Ovary (tissue), 10 donors: ENCODE measurements at places on chromosomes 2 and 18. TPM values are rescaled to one million over a fixed set of nuclear protein-coding genes. Genes with fewer than 3 reads are reported as not detected.
A peak's percentile ranks its signal among the peaks of the same experiment; 100 is the strongest.

GRCh38 chr18:13216711-13217465 lies 1.7 kb upstream of the LDLRAD4 start:
- no peaks in the 10 kb centered on the region for H3K27me3 ChIP-seq
- H3K36me3 ChIP-seq, result no peaks in the 10 kb centered on the region
- no peak overlapping the region for H3K27ac ChIP-seq

DNA sequence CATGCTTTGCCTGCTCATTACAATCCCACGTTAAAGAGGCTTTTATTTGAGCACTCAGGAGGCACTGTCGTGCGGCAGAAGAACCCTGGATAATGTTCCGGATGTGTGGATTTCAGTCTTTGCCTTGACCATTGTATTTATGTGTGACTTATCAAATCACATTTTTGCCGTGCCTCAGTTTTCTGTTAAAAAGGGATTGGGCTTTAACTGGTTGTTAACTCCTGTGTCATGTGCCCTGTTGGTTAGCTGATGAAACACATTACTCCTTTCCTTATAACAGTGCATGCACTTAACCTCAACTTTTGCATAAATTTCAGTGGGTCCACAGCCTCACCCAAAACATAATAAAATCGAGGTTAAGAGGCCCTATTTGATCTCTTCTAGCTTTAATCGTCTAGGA lies 52.7 kb downstream of the NAB1 start:
- H3K27ac ChIP-seq, result no peak overlapping the region
- no peaks in the 10 kb centered on the region for H3K27me3 ChIP-seq
- no peaks in the 10 kb centered on the region for H3K36me3 ChIP-seq
- H3K4me3 ChIP-seq, result no peak overlapping the region

DNA sequence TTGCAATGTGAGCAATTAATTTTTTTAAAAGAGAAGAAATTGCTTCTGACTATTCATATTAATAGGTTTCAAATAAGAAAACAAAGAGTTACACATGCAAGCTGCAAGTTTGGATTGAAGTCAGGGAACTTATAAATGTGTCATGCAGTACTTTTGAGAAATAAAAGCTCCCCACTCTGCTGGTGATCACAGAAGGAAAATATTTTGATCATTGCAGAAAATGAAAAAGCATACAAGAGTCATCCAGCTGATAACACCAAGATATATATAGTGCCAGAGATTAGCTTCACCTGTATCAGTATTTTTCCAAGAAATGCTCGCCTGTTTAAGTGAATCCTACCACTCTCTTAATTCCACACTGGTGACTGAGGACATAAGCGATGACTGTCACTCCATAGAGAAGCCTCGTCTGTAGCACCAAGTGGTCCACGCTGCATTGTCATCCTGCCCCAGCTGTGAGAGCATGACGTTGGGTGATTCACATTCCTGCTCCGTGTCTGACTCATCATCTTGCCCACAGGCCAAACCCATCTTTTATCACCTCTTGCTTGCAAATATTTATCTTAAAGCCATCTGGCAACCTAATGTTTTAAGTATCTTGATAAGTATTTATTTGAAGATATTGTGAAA lies 178.0 kb downstream of the ASXL3 start:
- H3K27ac ChIP-seq, result no peak overlapping the region
- no peak for DNase-seq
- H3K36me3 ChIP-seq, result no peaks in the 10 kb centered on the region
- H3K4me3 ChIP-seq, result no peak overlapping the region
- peaks cover 2% of the 10 kb centered on the region for H3K4me1 ChIP-seq

DNA sequence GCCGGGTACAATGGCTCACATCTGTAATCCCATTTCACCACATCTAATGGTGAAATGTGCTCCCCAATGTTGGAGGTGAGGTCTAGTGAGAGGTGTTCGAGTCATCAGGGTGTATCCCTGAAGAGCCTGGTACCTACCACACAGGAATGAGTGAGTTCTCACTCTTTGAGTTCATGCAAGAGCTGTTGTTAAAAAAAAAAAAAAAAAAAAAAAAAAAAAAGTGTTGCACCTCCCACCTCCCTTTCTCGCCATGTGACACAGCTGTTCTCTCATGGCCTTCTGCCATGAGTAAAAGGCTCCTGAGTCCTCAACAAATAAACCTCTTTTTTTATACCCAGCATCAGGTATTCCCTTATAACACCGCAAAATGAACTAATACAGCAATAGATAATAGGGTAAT lies 106.3 kb downstream of the C2orf74 start:
- H3K27ac ChIP-seq, result no peak overlapping the region
- no peak overlapping the region for H3K4me3 ChIP-seq
- no peaks in the 10 kb centered on the region for H3K27me3 ChIP-seq
- no peak for DNase-seq
- no peaks in the 10 kb centered on the region for H3K36me3 ChIP-seq

GRCh38 chr2:165637396-165637795 lies 156.7 kb downstream of the GALNT3 start:
- no peaks in the 10 kb centered on the region for H3K36me3 ChIP-seq
- H3K27ac ChIP-seq, result no peak overlapping the region
- DNase-seq, result no peak
- no peak overlapping the region for H3K4me3 ChIP-seq
- no peaks in the 10 kb centered on the region for H3K27me3 ChIP-seq

DNA sequence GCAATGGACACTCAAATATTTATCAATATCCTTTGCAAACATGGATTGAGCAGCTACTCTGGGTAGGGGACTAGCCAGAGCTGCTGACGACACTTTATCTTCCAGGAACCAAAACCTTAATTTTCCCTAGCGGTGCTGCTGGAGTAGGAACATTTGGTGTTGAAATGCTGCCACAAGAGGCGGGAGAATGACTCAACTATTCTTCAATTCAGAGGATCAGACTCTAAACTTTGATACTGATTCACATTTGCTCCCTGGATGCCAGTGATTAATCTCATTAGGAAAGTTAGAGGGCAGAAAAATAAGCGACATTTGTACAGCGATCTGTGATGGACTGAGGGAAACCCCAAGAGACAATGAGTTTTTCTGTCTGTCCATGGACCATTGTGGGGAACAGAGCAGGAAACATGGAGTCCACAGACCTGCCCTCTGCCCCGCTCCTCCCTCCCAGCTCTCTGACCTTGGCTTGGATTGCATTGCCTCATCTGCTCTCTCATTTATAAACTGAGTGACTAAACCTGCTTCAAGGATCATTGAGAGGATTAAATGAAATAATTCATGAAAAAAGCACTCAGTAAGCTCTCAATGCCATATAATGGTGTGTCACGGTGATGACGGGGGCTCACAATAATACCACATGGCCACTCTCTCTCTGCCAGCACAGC lies 12.6 kb upstream of the EPB41L3 start:
- H3K27ac ChIP-seq, result no peak overlapping the region
- H3K36me3 ChIP-seq, result no peaks in the 10 kb centered on the region
- DNase-seq, result no peak
- no peaks in the 10 kb centered on the region for H3K27me3 ChIP-seq

GRCh38 chr2:62216616-62217015 lies 20.7 kb downstream of the B3GNT2 start:
- peak; percentile 76 for DNase-seq
- H3K36me3 ChIP-seq, result no peaks in the 10 kb centered on the region
- no peak overlapping the region for H3K4me3 ChIP-seq
- H3K27me3 ChIP-seq, result no peaks in the 10 kb centered on the region

GRCh38 chr2:165778653-165779451 lies 15.2 kb downstream of the GALNT3 start:
- no peak for DNase-seq
- no peaks in the 10 kb centered on the region for H3K4me1 ChIP-seq
- H3K4me3 ChIP-seq, result no peak overlapping the region
- H3K27me3 ChIP-seq, result no peaks in the 10 kb centered on the region

The KCNIP3 gene
- 26.0 TPM for total RNA-seq

The AGBL5 gene
- 21.9 TPM for total RNA-seq

DNA sequence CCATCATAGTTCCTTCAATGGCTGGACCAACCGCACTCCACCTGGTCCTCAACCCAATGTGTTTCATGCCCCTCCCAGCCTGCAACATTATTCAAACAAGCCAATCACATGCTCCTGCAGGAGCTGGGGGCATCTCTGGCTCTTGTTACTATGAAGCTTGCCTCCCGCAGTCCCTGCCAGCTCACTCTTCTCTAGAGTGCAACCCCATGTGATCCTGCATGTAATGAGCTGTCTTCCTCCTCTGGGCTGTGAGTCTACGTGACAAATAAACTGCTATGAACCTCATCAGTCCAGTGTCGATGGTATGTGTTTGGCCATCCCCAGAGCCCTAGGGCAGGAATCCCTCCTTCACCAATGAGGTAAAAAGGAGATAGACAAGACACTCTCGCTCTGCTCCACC lies 15.8 kb upstream of the BOD1L2 start:
- H3K27me3 ChIP-seq, result no peaks in the 10 kb centered on the region
- no peaks in the 10 kb centered on the region for H3K36me3 ChIP-seq
- DNase-seq, result no peak
- H3K4me3 ChIP-seq, result no peak overlapping the region
- H3K4me1 ChIP-seq, result no peaks in the 10 kb centered on the region

GRCh38 chr2:173929441-173929840 lies 35.7 kb downstream of the SP3 start:
- peaks cover 11% of the 10 kb centered on the region for H3K4me1 ChIP-seq
- H3K27ac ChIP-seq, result no peak overlapping the region
- H3K27me3 ChIP-seq, result no peaks in the 10 kb centered on the region
- H3K4me3 ChIP-seq, result no peak overlapping the region

The ATP8B1 gene
- 6.0 TPM for total RNA-seq

The PRADC1 gene
- 7.7 TPM for total RNA-seq

GRCh38 chr18:77250501-77250925 lies 865 bp downstream of the GALR1 start:
- H3K27me3 ChIP-seq, result no peaks in the 10 kb centered on the region
- no peak overlapping the region for H3K4me3 ChIP-seq
- H3K4me1 ChIP-seq, result peaks cover 2% of the 10 kb centered on the region
- H3K27ac ChIP-seq, result no peak overlapping the region

The MZT2B gene
- total RNA-seq, result 271 TPM

DNA sequence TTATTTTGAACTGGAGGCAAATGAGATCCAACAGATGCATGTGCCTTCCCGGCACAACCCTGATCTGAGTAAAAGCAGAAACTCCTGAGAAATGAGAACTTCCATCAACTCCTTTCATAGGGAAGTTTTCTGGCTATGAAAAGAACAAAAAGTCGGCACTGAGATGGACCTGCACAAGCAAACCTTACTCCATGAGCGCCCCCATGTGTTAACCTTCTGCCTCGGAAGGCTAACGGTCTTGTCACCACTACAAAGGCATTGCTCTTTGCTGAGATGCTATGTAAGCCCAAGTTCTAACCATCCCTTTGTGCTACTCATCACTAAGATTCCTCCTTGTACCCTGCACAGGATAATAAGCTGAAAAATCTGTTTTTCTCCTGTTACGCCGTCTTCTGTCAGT lies 57.3 kb upstream of the SULT1C3 start:
- no peak overlapping the region for H3K4me3 ChIP-seq
- no peak overlapping the region for H3K27ac ChIP-seq
- no peaks in the 10 kb centered on the region for H3K27me3 ChIP-seq
- no peaks in the 10 kb centered on the region for H3K4me1 ChIP-seq

- H3K4me3 ChIP-seq, result no peak overlapping the region
- no peak overlapping the region for H3K27ac ChIP-seq
- no peaks in the 10 kb centered on the region for H3K4me1 ChIP-seq
Observed at GRCh38 chr18:12520442-12520992, 112.8 kb downstream of the PRELID3A start.

- H3K27ac ChIP-seq, result no peak overlapping the region
- no peaks in the 10 kb centered on the region for H3K36me3 ChIP-seq
- DNase-seq, result no peak
- H3K4me1 ChIP-seq, result peaks cover 3% of the 10 kb centered on the region
- H3K27me3 ChIP-seq, result no peaks in the 10 kb centered on the region
Observed at GRCh38 chr2:39664888-39665591, 677 bp upstream of the TMEM178A start.

GRCh38 chr2:179561702-179562101 lies 297.1 kb upstream of the SESTD1 start:
- no peak overlapping the region for H3K4me3 ChIP-seq
- DNase-seq, result no peak
- H3K36me3 ChIP-seq, result no peaks in the 10 kb centered on the region
- no peaks in the 10 kb centered on the region for H3K27me3 ChIP-seq
- no peak overlapping the region for H3K27ac ChIP-seq

DNA sequence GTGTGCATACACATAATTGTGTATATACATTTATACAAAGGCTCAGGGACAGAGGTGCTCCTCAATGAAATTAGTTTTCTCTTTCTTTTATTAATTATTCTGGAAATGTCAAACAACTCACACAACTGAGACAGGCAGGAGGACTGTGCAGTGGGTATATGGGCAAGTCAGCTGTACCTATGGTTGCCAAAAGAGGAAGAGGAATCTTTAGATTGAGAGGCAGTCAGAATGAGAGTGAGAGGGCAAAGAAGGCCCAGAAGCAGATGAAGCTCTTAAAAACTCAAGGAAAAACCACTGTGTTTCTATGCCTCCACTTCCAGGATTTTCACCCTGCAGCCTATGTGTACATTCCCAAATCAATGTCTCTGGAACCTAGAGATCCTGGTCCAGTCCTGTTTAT lies 79.1 kb downstream of the CACNB4 start:
- no peaks in the 10 kb centered on the region for H3K36me3 ChIP-seq
- H3K27ac ChIP-seq, result no peak overlapping the region
- H3K27me3 ChIP-seq, result no peaks in the 10 kb centered on the region
- H3K4me1 ChIP-seq, result no peaks in the 10 kb centered on the region
- no peak for DNase-seq

DNA sequence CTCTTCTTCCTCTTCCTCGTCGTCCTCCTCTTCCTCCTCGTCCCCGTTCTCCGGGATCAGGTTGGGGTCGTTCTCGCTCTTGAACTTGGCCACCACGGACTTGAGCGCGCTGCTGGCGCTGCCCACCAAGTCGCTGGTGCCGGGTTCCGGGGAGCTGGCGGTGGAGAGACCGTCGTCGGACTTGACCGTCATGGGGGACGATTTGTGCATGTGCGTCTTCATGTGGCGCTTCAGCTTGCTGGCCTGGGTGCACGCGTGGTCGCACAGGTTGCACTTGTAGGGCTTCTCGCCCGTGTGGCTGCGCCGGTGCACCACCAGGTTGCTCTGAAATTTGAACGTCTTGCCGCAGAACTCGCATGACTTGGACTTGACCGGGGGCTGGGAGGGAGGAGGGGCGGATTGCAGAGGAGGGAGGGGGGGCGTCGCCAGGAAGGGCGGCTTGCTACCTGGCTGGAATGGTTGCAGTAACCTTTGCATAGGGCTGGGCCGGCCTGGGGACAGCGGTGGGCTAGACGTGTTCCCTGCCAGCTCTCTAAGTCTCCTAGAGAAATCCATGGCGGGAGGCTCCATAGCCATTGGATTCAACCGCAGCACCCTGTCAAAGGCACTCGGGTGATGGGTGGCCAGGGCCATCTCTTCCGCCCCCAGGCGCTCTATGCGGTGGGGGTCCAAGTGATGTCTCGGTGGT lies 91.9 kb downstream of the BCL11A start:
- no peaks in the 10 kb centered on the region for H3K36me3 ChIP-seq
- no peak overlapping the region for H3K4me3 ChIP-seq
- no peak overlapping the region for H3K27ac ChIP-seq
- DNase-seq, result no peak
- no peaks in the 10 kb centered on the region for H3K4me1 ChIP-seq

The TNFRSF11A gene
- total RNA-seq, result 9.2 TPM

DNA sequence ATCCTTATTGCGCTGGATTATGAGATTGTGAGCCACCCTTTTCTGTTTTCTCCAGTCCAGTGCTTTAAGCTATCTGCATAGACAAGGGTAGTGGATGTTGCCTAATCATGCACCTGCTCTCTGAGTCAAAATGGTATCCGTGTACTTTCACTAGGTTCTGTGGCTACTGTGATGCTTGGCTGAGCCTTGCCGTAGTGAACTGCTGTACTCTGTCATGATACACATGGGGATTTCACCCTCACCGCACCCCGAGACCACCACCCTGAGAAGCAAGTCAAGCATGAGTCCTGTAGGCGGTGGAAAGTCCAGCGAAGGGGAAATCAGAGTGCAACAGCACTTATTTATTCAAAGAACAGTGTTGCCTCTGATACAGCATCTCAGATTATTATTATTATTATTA lies 55.0 kb downstream of the ARHGAP25 start:
- no peak overlapping the region for H3K27ac ChIP-seq
- H3K27me3 ChIP-seq, result no peaks in the 10 kb centered on the region
- no peak overlapping the region for H3K4me3 ChIP-seq
- no peaks in the 10 kb centered on the region for H3K4me1 ChIP-seq
